Stimulated activated CD8-positive, alpha-beta memory T cell treated with anti-CD3 and anti-CD28 coated beads, Interleukin-4, amount 100 ng/mL, for 1 hour (primary cell): ENCODE measurements at places on chromosomes 11 and 22.

GRCh38 chr11:65692367-65692766 lies 19.7 kb upstream of the KAT5 start:
- no peak for DNase-seq

GRCh38 chr11:9596926-9597464 lies 23.5 kb downstream of the WEE1 start:
- DNase-seq: no peak

DNA sequence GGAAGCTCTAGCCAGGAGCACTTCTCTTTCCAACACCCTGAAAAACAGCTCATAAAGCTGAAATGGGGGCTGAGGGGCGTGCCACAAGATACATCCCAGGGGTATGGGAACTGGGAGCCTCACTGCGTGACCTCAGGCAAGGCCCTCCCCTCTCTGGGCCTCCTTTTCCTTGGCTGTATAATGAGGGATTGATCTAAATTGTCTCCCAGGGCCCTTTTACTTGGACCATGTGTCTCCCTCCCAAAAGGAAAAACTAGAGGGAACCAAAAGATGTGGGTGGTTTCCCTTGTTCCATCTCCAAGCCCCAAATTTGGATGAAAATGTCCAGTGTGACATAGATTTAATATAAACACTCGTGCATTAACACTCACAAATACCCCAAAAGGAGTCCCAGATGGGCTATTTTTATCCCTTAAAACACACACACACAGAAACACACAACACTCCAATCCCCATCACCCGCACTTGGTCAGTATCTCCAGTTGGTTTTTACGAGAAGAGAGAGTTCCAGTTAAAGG lies 25.9 kb upstream of the SMTN start:
- DNase-seq: no peak

DNA sequence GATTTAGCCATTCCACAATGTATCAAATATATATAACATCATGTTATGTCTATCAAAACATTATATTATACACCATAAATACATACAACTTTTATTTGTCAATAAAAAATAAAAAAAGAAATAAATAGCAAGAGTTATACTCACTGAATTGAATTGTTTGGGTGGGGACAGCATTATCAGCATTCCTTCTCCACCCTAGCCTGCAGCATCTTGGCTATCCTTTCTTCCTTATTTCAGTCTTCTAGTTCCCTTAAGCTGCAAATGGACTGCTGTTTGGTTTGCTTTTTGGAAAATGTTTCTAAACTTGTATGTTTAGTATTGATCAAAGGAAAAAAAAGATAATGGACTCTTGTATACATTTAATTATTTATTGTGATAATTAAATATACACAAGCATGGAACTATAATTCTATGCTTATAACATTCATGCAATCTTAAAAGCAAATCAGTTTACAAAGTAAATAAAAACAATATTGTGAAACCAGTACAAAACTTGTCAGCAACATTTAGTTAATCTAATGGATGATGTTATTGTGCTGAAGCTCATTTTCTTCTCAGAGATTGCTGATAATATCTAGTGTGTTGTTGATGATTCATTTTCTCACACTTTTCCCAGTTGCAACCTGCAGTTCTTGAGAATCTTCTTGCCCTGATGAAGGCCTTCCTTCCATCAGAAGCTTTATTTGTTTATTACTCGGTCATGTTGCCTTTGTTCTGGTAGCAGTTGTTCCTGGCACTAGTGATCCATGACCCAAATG lies 5.0 kb downstream of the ARHGAP42 start:
- no peak for DNase-seq

GRCh38 chr11:88312628-88313027 lies 24.9 kb downstream of the CTSC start:
- DNase-seq: no peak

DNA sequence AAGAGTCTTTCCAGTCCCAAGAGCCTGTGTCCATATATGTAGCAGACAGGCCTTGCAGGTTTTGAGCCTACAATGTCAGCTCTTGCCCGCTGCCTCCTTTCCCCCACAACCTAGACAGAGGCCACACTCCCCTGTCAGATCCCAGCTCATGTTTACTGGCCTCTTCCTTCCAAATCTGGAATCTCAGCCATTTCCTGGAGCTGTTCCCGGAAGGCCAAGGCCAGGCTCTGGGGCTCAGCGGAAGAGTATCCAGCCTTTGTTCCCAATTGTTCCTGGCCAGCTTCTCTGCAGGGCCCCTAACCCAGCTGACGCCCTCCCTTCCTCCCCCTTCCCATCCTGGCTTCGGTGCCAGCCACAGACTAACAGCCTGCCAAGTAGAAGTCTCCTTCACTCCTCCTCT lies 1.0 kb upstream of the ROBO4 start:
- no peak for DNase-seq

- DNase-seq: no peak
These were observed 36.6 kb upstream of the MUC15 start for GRCh38 chr11:26608507-26609146.

DNA sequence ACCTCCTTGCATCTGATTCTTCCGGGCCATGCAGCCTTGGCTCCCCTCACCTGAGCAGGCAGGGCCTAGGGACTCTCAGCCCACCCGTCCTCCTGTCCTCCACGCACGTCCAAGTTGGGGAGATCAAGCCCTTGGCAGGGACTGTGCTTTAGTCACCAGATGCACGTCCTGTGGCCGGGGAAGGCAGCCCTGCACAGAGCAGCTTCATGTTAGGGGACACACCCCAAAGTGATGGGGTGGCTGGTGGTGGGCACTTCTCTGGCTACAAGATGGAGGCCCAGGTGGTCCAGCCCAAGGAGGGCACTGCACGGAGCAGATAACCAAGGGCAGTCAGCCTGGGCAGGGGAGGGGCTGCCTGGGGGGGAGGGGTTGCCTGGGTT lies 1.2 kb downstream of the MUC5B start:
- no peak for DNase-seq

DNA sequence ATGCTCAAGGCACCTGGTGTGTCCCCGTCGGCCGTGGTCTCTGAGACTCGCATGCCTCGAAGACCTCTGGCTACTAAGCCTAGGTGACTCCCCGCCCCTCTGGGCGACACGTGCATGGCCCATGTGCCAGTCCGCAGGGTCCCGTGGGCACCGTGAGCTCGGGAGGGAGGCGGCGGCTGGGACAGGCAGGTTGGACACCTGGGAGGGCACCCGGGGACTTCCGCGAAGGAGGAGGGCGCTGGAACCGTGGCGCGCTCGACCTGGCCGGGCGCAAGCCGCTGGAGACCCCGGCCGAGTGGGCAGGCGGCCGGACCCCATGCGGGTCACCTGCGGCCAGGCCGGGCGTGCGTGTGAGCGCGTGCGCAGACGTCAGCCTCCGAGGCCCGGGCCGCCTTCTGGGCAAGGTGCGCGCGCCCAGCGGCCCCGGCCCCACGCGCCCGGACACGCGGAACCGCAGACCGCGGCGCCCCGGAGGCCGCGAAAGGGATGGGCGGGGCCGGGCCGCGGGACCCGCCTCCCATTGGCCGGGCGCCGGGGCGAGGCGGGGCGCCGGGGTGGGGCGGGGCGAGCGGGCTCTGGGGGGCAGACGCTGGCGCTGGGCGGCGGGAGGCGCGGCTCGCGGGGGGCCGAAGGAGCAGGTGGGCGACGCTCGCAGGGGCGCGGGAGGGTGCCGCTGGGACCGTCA lies 579 bp upstream of the RASD2 start:
- peak; percentile 38 for DNase-seq

DNA sequence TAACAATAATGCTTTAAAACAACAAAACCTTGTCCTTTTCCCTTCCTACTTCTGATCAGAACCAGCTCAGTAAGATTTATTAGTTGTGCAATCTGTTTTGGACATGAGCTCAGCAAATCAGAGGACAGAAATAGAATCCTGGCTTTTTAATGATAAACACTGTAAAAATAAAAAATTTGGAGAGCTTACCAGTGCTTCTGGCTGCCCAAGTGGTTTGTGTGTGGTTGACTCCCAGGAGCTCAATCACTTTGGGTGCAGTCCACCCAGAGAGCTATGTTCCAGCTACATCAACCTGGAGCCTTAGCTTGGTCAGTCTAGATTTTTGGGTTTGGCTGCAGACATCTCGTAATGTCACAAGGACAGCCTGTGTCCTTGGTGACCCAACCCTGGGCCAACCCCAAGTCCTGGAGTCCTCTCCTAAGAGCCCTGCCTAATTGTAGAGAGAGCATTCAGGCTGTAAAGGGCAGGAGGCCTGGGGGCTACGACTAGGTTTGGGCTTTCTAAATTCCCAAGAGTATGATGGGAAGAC lies 28.5 kb downstream of the CD44 start:
- DNase-seq: no peak

GRCh38 chr11:122459064-122459463 lies 196.5 kb upstream of the UBASH3B start:
- DNase-seq: no peak

DNA sequence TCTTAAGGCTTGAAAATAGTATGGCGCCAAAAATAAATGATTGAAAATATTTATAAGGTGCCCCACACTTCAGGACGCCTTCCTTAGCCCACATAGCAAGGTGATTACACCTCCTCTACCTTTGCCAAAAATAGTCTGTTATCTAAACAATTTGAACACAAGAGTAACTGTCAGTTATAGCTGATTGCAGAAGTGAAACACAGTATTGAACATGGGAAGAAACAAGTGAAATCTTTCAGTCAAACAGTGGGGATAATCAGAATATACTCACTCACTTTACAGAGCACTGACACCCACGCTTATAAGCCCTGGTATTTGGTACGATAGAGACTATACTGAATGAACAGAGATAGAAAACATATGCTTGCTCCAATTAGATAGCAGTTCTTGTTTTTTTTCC lies 203.1 kb downstream of the RAB38 start:
- DNase-seq: no peak

GRCh38 chr22:24040946-24041345 lies 29.8 kb downstream of the CABIN1 start:
- no peak for DNase-seq

DNA sequence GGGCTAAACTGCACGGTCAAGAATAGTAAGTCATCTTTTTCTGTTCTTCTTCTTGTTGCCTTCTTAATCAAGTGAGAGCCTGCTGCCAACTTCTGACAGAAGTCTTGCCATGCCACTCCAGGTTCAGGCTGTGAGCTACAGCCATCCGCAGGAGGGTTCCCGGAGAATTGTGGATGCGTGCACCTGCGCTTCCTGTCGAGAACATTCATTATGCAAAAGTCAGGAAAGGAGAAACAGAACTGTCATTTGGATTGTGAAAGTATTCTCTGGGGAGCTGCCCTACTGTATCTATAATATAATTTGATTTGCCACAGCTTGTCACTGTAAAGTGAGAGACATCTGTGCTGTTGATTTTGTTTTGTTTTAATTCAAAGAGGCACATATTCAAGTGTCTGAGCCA lies 12.3 kb downstream of the IL17RA start:
- no peak for DNase-seq

GRCh38 chr22:41532908-41533825 lies 11.1 kb downstream of the POLR3H start:
- DNase-seq: peak; percentile 30

- DNase-seq: no peak
These were observed 356.5 kb downstream of the INSC start for GRCh38 chr11:15471048-15471894.

DNA sequence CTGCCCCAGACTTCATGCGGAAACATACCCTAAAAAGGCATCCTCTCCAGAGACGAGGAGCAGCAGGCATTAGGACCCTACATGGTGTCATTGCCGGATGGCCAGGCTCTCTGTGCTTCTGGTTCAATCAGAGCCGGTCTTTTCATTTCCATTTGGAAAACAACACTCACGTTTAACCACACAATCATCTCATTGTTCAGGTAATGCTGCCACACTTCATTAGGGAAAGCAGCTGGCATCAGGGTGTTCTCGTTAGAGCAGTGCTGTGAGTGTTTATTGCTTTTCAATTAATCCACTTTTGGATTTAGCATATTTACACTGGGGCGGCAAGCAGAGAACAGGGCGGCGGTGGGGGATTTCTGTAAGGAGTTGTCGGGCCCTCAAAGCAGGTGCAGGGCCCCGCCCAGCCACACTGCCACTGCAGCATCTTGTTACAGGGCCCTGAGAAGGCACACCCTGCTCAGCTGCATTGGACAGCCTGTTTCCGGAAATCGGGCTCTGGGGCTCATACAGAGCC lies 338.6 kb downstream of the SHANK2 start:
- DNase-seq: no peak

DNA sequence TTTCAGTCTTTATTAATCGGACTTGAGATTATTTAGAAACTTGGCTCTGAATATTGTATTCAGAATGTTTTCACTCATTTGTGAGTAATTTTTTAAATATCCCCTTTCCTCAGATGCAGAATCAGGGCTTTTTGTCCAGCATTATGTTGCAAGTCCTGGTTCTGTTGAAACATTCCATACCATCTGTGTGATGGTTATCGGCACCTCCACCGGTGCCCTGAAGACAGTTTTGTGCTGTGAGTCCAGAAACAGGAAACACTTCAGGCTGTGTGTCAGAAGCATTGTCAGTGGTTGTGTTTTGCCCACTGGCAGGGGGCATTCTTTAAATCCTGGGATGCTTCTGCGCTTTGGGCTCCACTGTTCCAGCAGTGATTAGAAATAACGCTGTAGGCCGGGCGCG lies 20.4 kb downstream of the CDPF1 start:
- DNase-seq: no peak

DNA sequence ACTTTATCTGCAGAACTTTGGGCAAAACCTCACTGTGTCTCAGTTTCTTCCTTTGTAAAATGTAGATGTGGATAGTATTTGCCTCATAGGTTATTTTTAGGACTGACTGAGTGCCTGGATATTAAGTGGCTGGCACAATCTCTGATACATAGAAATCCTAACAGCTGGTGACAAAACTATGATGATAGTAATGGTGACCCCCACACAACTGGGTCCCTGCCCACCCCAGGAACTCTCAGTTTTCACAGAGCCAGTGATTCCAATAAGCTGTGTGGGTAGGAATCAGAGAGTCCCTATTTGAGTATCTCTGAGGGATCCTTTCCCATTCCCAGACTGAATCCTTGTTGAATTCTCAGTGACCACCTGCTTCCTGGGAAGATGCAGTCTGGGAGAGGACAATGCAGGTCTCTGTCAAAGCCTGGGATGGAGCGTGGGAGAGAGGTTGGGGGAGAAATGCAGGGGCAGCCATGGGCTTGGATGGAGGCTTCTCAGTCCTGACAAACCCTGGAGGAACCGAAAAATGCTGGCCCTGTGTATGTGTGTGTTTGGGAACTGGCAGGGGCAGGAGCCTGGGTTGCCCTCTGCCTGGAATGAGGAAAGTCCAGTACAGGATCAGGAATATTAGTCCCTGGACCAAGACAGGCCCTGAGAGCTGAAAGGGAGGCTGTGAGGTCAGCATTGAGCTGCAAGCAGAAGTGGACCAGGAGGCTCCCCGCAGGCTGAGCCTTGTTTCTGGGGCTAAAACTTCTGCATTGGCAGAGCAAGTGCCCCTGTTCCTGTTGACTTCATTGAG lies 6.1 kb upstream of the P2RY6 start:
- DNase-seq: no peak

DNA sequence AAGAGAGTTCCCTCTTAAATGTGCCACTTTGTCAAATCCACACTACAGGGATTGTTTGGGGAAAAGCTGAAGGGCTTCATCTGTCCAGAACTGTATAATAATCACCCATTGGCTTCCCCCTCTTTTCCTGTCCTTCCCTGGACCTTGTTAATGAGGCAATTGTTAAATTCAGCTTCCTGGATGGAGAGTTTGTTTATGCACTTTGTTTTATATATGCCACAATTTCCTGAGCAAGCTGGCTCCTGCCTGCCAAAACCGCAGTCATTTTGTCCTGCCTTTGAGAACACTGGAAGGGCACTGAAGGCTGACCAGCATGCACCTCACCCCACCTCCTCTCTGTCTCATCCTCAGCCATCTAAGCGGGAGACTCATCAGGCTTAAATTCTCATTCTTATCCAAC lies 86.2 kb downstream of the MSANTD4 start:
- no peak for DNase-seq

- DNase-seq: no peak
These were observed 119.4 kb downstream of the TTC28 start for GRCh38 chr22:28560046-28560742.

GRCh38 chr11:71304045-71304444 lies 51.7 kb upstream of the SHANK2 start:
- DNase-seq: no peak
